ENCODE measurements at places on chromosomes 1 and 21.

DNA sequence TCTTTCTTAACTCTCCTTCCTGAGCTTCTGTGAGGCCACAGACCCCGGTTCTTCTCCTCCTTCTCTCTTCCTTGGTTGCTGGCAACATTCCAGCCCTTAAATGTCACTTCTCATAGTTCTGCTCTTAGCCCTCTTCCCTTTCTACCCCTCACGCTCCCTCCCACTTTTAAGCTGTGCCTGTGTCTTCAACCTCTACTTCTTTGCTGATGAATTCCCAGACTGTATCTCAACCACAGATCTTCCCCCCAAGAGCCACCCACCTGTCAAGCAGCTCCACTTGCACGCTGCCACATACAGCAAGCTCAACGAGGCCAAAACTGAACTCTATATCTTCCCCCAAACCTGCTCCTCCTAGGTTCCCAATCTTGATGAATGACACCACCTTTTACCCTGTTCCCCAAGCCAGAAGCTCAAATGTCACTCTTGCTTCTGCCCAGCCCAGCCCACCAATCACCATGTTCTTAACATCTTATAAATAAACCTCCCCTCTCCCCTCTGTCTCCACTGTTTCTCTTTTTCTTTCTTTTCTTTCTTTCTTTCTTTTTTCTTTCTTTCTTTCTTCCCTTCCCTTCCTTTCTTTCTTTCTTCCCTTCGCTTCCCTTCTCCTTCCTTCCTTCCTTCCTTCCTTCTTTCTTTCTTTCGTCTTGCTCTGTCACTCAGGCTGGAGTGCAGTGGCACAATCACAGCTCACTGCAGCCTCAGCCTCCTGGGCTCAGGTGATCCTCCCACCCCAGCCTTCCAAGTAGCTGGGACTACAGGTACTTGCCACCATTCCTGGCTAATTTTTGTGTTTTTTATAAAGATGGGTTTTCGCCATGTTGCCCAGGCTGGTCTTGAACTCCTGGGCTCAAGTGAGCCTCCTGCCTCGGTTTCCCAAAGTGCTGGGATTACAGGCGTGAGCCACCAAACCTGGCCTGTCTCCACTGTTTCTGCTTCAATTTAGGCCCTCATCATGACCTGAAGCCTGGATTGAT lies 19.8 kb upstream of the PTP4A2 start:
- DNase-seq: peak; percentile 22

- peak; percentile 18 for DNase-seq
These were observed 539 bp downstream of the ANP32E start for GRCh38 chr1:150235294-150235851.

- DNase-seq: no peak
These were observed 1.4 kb downstream of the B3GALNT2 start for GRCh38 chr1:235502601-235503402.

DNA sequence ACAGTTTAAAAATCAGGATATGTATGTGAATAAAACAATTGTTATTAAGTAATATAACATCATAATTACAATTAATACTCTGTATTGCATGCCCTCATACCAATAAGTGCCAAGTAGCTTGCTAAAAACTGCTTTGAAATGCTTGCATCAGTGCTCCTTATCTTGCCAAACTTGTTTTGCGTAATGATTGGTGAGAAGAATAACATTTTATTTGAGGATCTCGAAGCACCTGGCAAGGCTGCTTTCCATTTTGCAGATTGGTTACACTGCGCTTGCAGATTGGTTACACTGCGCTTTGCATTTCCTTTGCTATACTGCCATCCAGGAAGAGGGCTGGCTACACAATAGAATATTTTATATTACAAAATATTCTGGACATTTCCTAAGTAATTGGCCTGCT lies 1.7 kb upstream of the PBX1 start:
- no peak for DNase-seq

DNA sequence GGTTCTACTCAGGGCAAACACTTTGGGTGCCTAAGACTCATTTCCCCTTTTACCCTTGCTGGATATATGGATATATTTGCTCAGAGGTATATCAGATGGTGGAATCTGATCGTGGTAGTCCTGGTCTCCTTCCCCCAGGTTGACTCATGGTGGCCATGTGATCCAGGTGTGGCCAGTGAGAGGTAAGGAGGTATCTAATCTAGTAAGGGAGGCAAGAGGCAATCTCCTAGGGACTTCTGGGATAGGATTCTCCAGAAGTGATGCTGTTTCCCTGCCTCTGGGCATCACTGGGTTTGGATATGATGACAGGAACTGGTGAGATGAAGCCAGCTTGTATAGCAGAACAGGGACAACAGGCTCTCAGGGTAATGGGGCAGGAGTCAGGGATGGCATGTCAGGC lies 8.5 kb upstream of the DENND2D start:
- no peak for DNase-seq

DNA sequence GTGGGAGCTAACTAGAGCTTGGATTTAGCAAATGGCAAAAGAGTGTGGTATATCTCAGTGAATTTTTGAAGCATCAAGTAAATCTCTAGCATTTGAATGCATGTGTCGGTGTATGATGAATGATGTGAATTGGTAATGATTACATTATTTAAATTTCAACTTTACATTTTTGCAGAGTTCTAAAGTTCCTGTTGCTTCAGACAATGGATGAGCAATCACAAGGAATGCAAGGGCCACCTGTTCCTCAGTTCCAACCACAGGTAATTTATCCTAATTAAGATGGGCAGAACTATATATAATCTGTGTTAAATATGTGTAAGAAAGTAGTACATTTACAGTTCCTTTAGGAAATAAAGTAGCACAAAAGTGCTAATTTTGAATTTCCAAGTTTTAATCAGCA lies 75.6 kb downstream of the NEK7 start:
- no peak for DNase-seq

- no peak for DNase-seq
These were observed 120.4 kb upstream of the C1orf174 start for GRCh38 chr1:4020449-4020848.

DNA sequence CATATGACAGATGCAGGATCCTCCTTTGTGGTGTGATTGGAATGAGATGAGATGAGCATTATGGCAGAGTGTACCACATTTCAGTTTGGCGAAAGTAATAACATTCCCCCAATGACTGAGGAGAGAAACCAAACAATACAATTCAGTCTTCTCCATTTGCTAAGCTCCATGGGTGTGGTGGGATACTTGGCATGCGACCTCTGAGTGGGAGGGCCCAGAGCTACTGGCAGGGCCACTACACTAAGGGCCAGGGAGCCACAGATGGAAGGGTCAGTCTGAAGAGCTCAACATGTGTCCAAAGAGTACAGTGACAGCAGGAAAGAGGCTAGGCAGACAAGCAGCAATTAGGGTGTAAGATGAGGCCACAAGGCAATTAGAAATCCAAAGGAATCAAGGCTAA lies 23.8 kb upstream of the PAXBP1 start:
- DNase-seq: no peak

All from activated gamma-delta T cell treated with anti-CD3 and anti-CD28 coated beads, Interleukin-2, amount 50 U/mL, for 16 hours (primary cell).